ENCODE measurements at places on chromosomes 5 and 9.

- peak; percentile 88 for DNase-seq
These were observed at the start of gene SNX2 for GRCh38 chr5:122774861-122775549. TSS of gene SNX2 (plus strand) at chr5:122775080. CDS start at chr5:122775104, 24 bp downstream.

GRCh38 chr9:105507096-105507790 is 50.7 kb upstream of the FKTN start:
- DNase-seq: no peak

GRCh38 chr9:113409883-113410206 is 630 bp downstream of the POLE3 start:
- DNase-seq: no peak

DNA sequence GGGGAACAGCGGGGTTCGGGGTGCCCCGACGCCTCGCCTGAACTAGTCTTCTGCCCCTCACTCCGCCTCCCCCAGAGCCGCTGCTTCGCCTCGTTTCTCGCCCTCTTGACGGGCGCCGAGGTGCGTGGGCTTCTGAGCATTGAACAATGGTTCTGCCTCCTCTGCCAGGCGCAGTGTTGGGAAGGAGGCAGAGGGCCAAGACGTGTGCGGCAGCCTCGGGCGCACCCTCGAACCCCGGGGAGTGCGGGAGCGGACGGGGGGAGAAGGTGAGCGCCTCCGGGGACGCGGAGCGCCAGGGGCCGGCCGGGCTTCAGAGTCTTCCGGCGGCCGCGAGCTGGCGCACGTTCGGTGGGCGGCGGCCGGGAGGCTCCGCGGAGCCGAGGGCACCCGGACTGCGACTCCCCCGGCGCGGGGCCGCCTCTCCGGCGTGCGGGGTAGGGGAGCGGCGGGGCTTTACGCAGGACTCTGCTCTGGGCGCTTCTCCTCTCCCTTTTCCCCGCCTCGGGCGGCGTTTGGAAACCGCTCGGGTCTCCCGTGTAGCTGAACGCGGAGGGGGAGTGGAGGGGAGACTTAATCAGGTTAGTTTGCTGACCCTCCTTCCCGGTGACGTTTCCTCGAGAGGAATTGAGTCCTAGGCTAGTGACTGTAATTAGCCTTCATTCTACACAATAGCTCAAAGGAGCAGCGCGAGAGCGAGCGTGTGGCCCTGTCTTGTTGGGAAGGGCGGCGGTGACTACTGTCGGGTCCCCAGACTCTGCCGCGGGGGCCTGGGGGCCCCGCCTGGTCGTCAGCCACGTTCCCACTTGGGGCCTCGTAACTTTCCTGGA is 1.1 kb downstream of the VLDLR start:
- DNase-seq: no peak

- DNase-seq: no peak
These were observed 96.3 kb downstream of the CD180 start for GRCh38 chr5:67100301-67100700.

GRCh38 chr9:109469646-109470358 is 28.3 kb downstream of the PTPN3 start:
- no peak for DNase-seq

DNA sequence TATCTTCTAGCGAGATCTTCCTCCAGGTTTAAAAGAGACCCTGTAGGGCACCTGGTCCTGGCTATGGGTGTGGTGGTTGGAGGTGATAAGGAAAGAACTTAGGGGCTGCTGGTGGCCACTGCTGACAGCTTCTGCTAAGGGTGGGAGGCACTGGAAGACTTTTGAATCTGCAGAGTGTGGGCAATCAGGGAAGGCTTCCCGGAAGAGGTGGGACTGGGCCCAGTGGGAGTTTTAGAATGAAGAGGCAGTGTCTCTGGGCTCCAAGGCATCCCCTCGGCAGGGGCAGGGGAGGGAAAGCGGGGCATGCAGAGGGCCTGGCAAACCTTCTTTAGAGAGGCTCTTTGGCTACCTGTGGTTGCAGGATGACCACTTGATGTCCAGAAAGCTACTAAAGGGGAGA is 23.0 kb upstream of the DAB2IP start:
- DNase-seq: no peak

GRCh38 chr9:32581512-32582143 is 8.7 kb upstream of the NDUFB6 start:
- peak; percentile 4 for DNase-seq

GRCh38 chr9:134490446-134490845 is 151.2 kb upstream of the COL5A1 start:
- DNase-seq: no peak

GRCh38 chr5:154249826-154250225 is 59.3 kb downstream of the GALNT10 start:
- DNase-seq: no peak

GRCh38 chr9:35598866-35599590 is 6.0 kb upstream of the TESK1 start:
- DNase-seq: no peak

GRCh38 chr9:127163409-127163808 is 41.0 kb upstream of the ANGPTL2 start:
- DNase-seq: no peak

GRCh38 chr9:124263213-124263612 is 5.5 kb downstream of the NEK6 start:
- DNase-seq: no peak

GRCh38 chr9:104780796-104781395 is 17.0 kb downstream of the NIPSNAP3B start:
- DNase-seq: no peak

DNA sequence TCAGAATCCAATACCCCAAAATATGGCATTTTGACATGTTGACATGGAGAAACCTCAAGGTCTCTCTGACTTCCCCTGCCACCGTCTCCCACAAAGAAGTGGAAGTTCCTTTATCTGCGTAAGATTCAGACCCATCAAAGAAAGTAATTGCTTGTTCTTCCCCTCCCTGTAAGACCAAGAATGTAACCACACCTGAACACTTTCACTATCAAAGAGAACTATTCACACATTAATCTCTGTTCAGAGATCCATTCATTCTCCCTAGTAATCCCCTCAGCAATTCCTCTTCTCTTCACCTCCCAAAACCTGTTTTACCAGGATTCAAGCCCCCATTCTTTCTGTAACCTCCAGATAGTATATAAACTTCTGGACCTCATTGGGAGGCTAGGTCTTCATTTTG is 4.1 kb upstream of the SLC1A1 start:
- no peak for DNase-seq

GRCh38 chr9:127856729-127857116 is 2.3 kb upstream of the ENG start:
- no peak for DNase-seq

DNA sequence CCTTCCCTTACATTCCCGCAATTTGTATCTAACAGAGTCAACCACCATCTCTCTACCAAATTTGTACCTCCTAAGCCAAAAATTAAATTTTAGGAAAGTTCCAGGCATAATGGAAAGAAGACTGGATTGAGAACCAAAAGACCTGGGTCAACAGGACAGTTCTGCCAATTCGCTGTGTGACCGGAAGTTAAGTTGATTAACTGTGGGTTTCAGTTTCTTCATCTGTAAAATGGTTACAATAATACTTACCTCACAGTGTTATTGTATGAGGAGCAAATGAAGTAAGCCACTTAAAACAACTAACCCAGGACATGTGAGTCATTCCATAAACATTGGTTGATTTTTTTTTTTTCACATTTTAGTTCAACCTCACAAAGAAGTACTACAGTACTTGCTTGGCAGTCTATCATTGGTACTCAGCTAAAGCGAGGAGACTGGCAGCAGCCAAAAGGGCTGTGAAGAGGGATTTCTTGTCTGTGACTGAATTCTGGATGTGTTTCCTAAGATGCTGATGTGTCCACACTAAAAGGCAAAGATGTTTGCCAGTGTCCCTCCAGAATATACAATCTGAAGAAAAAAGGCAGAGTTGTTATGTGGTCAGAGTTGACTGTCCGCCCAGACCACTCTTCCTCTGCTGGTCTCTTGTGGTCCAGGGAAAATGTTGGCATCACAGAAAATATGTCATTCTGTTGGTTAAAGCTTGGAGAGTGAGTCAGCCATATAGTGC is 198.6 kb downstream of the TLE1 start:
- DNase-seq: no peak

- no peak for DNase-seq
These were observed 1707.2 kb upstream of the ACO1 start for GRCh38 chr9:30677221-30677620.

DNA sequence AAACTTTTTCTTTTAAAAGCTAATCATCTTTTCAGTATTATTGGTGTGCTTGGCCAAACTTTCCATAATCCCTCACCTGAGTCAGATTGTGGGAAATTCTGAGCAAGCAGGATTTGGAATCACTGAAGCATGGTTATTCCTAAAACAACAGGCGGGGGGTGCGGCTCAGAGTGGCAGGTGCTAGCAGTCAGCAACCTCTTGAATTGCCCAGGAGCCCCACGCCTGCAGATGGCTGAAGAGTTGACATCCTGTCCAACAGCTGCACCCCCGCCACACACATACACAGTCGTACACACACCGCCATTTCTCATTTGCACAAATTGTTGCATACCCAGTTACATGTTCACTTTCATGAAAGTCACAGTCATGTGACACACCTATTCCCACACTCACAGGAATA is 96.6 kb downstream of the LHX2 start:
- no peak for DNase-seq

DNA sequence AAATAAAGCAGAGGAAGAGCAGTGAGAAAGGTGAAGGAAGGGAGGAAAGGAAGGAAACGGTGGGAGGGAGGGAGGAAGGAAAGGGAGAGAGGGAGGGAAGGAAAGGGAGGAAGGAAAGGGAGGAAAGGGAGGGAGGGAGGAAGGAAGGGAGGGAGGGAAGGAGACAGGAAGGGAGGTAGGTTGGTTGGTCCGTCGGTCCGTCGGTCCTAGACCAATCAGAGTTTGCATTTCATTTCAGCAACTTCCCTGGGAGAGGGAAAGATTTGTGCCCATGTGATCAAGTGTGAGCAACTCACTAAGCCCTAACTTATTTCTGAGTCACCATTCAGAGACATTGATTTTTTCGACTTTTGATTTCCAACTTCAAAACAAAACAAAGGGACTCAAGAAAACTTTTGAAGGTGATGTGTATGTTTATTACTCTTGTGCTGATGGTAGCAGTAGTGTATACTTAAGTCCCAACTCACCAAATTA is 18.8 kb downstream of the NANS start:
- no peak for DNase-seq

All from activated CD8-positive, alpha-beta memory T cell treated with anti-CD3 and anti-CD28 coated beads for 1 hour (primary cell).